ENCODE measurements at places on chromosomes 13 and 19.

- no peak for DNase-seq
Observed at GRCh38 chr13:41007744-41008128, 11.4 kb downstream of the ELF1 start.

DNA sequence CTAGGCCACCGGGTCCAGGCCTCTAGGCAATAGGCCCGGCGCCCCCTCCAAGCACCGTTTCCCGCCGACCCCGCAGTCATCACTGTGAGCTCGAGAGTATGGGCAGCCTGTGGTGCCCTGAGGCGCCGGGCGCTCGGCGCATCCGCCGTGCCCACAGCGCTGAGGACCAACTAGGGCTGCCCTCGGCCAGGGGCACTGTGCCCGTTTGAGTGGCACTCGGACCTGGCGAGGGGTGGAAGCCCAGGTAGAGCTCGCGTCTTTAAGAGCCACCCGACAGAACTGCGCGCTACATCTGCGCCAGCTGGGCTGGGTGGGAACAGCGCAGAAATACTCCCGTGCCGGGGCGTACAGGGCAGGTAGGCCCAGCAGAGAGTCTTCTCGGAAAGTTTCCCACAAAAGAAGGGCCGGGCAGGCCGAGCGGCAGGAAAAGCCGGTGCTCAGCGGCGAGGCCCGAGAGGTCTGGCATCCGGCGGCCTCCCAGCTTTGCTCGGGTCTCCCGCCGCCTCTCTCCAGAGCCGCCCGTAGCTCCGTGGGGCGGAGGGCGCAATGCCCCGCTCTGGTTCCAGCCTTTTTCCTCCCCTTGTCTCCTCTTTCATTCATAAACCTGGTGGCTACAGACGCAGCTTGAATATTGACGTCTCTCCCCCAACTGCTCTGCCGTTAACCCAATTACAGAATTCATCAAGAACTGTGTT lies 5.4 kb upstream of the SOX1 start:
- DNase-seq = no peak

GRCh38 chr13:107843281-107843680 lies 372.1 kb downstream of the LIG4 start:
- no peak for DNase-seq

GRCh38 chr19:2812414-2813234 lies 7.0 kb upstream of the ZNF554 start:
- DNase-seq = no peak

GRCh38 chr19:41690801-41691065 lies 2.7 kb upstream of the CEACAM7 start:
- no peak for DNase-seq

DNA sequence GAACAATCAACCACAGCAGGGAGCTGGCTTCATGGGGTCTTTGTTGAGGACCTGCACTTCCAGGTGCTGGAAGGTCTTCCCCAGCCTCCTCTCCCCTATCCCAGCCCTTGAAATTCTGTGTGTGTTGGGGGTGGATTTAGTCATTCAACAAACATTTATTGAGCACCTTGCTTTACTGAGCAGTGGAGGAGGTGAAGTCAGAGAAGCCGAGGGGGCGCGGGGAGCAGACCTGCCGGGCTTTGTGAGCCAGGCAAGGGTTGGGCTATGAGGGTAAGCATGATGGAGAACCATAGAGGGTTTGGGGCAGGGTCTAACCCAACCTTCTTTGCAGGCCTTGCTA lies 3.5 kb upstream of the C19orf85 start:
- no peak for DNase-seq

DNA sequence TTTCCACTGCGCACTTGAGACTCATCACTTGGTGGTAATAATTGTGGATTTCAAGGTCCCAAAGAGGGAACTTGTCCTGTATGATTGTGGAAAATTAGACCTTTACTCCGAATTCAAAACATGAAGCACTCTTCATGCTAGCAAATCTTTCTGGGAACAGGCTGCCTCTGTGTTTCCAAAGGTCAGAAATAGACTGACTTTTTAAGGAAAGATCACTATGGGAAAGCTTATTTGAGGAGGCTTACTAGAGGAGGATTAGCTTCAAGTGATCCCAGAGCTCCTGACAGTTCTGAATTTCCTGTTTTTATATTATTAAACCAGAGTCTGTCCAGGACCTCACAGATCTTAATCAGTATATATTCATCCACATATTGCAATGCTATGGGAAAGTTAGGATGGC lies 5.5 kb downstream of the WDFY2 start:
- no peak for DNase-seq

DNA sequence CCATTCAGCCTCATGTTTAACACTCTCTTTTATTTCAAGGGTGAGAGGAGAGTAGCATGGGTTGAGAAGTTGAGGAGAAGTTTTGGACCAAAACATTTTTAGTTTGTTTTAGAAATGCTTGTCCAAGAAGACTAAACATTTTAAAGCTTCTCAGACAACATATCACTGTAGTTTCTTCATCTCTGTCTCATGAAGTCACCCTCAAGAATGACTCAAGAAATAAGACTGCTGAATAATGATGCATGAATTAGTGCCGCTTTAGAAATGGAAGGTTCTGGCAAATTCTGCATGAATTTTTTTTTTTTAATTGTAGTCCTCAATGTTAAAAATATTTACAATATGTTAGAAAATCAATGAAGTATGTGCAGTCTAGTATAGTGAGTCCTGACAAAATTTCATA lies 422.7 kb upstream of the ARGLU1 start:
- DNase-seq = no peak

DNA sequence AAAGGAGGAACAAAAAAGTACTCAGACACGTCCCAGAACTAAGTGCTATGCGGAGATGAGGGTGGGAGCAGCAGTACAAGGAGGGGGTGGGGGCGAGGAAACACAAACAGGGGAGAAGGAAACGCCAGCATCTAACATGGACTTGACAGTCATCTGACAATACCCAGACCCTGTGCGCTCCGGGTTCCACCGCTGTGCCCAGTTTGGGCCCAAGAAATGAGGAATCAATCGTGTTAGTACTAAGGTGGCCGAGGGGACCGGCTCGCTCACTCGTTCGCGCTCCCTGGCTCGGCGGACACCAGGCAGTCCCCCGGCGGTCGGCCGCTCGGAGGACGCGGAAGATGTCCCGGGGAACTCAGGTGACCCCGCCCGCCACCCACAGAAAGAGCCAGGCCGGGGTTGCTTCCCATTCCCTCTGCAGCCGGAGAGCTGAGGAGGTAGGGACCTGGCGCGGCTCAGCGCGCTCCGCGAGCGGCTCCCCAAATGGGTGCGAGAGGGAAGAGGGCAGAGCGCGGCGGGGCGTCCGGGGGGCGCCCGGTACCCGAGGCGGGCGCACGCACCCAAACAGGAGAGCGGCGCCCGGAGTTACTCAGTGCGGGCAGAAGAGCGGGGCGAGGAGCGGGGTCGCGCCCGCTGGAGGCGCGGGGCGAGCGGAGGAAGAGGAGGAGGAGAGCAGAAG lies 616 bp downstream of the TSHZ3 start:
- DNase-seq = no peak

DNA sequence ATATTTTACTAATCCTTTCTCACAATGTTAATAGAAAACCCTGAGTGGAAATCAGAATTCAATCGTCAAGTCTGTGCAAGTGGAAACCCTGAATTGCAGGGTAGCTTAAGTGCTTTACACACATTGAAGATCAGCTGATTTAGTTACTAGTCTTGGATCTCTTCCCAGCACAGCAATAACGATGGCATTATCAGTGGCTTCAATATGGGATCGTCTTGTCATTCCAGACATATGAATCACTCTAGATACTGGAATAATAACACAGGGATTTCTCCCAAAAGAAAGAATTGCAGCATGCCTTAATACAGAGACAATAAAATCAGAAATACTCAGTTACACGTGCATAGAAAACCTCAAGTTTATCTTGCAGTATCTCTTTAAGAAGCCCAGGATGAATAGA lies 12.6 kb upstream of the METTL21C start:
- DNase-seq = no peak

DNA sequence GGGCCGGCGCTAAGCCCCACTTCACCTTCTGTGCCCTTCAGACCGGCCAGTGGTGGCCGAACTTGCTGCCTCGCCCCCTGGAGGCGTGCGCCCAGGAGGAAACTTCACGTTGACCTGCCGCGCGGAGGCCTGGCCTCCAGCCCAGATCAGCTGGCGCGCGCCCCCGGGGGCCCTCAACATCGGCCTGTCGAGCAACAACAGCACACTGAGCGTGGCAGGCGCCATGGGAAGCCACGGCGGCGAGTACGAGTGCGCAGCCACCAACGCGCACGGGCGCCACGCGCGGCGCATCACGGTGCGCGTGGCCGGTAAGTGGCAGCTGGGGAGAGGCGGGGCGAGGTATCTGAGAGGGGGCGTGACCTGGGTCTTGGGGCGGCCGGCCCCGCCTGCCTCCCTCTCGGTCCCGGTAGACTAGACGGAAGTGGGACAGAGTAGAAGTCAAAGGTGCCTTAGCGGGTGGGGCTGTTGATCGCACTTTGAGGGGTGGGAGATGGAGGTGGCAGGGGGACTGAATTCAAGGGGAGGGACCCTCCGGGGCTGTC lies 5.6 kb downstream of the ICAM5 start:
- DNase-seq = peak; percentile 96

DNA sequence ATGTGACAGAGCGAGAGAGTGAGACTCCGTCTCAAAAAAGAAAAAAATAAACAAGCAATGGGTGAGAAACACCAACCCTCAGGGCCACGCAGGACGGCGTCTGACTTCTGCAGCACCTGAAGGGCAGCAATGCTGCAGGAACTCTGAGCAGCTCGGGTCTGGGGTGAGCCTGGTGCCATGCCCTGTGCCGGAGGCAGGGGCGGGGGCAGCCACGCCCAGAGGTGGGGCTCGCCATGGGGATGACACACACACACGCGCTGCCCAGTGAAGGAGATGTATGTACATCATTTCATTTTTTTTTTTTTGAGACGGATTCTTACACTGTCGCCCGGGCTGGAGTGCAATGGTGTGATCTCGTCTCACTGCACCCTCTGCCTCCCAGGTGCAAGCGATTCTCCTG lies 24.3 kb downstream of the GPX4 start:
- DNase-seq = no peak

GRCh38 chr19:4112367-4112766 lies 11.6 kb downstream of the MAP2K2 start:
- DNase-seq = no peak
